Thymus (tissue), 14 donors: ENCODE measurements at places on chromosomes 12 and 14. TPM values are rescaled to one million over a fixed set of nuclear protein-coding genes. Genes with fewer than 3 reads are reported as not detected.
A peak's percentile ranks its signal among the peaks of the same experiment; 100 is the strongest.

Gene CCDC197
- total RNA-seq: not detected

Gene RFLNA
- 0.33 TPM for total RNA-seq

Gene TMBIM4
- total RNA-seq: 88.7 TPM

Gene LRFN5
- 0.90 TPM for total RNA-seq

Gene KRT3
- 0.14 TPM for total RNA-seq

Gene NGB
- total RNA-seq: 0.14 TPM

Gene VSX2
- 0.05 TPM for total RNA-seq

Gene RPL10L
- not detected for total RNA-seq

Gene LRP1-AS
- total RNA-seq: not detected

Gene CARMIL3
- 0.52 TPM for total RNA-seq

- H3K27ac ChIP-seq: no peak overlapping the region
- DNase-seq: no peak
- no peak overlapping the region for H3K4me3 ChIP-seq
- H3K4me1 ChIP-seq: peaks cover 8% of the 10 kb centered on the region
- H3K27me3 ChIP-seq: no peaks in the 10 kb centered on the region
Observed at GRCh38 chr14:65260786-65261185, 151.7 kb upstream of the FUT8 start.

DNA sequence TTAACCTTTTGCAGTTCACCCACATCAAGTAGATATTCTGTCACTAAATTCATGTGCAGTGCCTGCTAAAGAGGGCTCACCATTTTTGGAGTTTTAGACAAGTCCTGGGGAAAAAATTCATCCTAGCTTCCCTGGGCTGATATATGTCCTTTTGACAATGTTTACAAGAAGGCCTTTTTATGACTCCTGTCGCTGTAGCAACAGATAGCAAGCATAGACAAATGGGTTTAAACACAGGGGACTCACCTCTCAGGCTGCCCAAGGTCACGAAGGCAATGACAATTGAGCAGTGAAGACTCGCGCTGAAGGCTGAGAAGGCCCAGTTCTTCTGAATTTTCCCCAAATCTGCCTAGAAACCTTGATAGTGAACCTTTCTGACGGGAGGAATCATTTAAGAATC lies 150.7 kb upstream of the CPM start:
- no peak overlapping the region for H3K27ac ChIP-seq
- no peaks in the 10 kb centered on the region for H3K4me1 ChIP-seq
- H3K27me3 ChIP-seq: no peaks in the 10 kb centered on the region

GRCh38 chr12:78494911-78495310 lies 369.7 kb upstream of the SYT1 start:
- H3K4me1 ChIP-seq: no peaks in the 10 kb centered on the region
- H3K36me3 ChIP-seq: no peaks in the 10 kb centered on the region
- H3K27ac ChIP-seq: no peak overlapping the region
- no peak for DNase-seq

DNA sequence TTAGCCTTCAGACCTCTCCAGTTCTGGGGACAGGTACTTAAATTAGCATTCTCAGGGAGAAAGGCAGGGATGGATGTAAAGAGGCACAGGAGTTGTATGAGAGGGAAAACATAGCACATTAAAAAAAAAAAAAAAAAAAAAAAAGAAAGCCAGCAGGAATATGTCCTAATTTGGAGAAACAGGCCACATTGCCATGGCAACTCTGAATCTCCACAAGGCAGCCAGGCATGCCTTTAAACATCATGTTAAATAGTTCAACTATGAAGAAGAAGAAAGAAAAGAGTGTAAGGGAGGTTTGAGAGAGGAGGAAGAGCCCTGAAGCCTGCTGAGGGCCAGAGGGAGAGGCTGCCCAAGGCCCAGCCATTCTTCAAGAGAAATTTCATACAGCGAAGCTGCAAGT lies 145.8 kb downstream of the GRIN2B start:
- no peak for DNase-seq
- H3K4me1 ChIP-seq: no peaks in the 10 kb centered on the region
- H3K27me3 ChIP-seq: no peaks in the 10 kb centered on the region
- H3K4me3 ChIP-seq: no peak overlapping the region

- no peaks in the 10 kb centered on the region for H3K36me3 ChIP-seq
- no peak overlapping the region for H3K27ac ChIP-seq
- DNase-seq: no peak
- no peak overlapping the region for H3K4me3 ChIP-seq
- H3K27me3 ChIP-seq: no peaks in the 10 kb centered on the region
Observed at GRCh38 chr14:28608443-28608842, 158.1 kb upstream of the FOXG1 start.

GRCh38 chr12:72035625-72036024 lies 97.0 kb downstream of the TPH2 start:
- DNase-seq: no peak
- H3K36me3 ChIP-seq: no peaks in the 10 kb centered on the region
- no peak overlapping the region for H3K27ac ChIP-seq
- no peaks in the 10 kb centered on the region for H3K27me3 ChIP-seq
- no peak overlapping the region for H3K4me3 ChIP-seq

DNA sequence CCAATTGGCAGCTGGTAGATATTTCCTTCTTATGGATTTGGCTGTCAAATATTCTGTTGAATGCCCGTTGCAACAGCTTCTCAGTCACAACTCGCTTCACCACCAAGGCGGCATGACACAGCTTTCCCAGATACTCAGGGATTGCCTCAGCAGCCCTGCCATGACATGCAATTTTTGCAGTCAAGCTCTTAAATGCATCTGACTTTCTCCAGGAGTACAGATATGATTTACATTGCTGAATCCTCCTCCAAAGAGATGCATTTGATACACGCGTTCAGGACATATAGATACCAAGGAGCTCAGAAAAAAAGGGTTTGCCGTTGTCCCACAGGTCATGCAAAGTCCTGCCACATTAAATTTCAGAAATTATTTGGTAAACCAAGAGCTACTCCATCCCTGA lies 6.5 kb downstream of the KRT5 start:
- no peak for DNase-seq
- no peaks in the 10 kb centered on the region for H3K27me3 ChIP-seq
- no peak overlapping the region for H3K4me3 ChIP-seq
- no peaks in the 10 kb centered on the region for H3K4me1 ChIP-seq

GRCh38 chr12:111084158-111084557 lies 163.8 kb upstream of the MYL2 start:
- H3K4me1 ChIP-seq: no peaks in the 10 kb centered on the region
- no peak overlapping the region for H3K4me3 ChIP-seq
- no peaks in the 10 kb centered on the region for H3K36me3 ChIP-seq
- H3K27me3 ChIP-seq: no peaks in the 10 kb centered on the region
- H3K27ac ChIP-seq: no peak overlapping the region

DNA sequence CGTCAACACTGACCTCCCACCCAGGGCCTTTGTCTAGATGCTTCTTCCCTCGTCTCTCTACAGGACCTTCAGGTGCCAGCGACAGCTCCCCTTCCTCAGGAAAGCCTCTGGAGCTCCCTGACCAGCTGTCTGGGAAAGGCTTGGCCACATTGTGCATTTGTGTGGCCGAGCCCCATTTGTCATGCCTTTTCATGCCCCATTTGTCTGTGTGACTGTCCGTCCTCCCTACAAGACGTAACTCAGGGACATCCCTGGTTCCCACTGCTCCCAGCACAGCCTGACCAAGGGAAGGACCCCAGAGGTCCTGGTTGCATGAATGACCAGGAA lies 23.8 kb downstream of the ZFYVE21 start:
- no peak overlapping the region for H3K27ac ChIP-seq
- no peaks in the 10 kb centered on the region for H3K27me3 ChIP-seq
- no peaks in the 10 kb centered on the region for H3K4me1 ChIP-seq
- DNase-seq: no peak

- H3K27ac ChIP-seq: peak overlapping the region; percentile 87
- no peaks in the 10 kb centered on the region for H3K27me3 ChIP-seq
- H3K4me1 ChIP-seq: peaks cover 87% of the 10 kb centered on the region
- H3K36me3 ChIP-seq: no peaks in the 10 kb centered on the region
- no peak overlapping the region for H3K4me3 ChIP-seq
Observed at GRCh38 chr14:73755434-73756014, 41.3 kb upstream of the PNMA1 start.

DNA sequence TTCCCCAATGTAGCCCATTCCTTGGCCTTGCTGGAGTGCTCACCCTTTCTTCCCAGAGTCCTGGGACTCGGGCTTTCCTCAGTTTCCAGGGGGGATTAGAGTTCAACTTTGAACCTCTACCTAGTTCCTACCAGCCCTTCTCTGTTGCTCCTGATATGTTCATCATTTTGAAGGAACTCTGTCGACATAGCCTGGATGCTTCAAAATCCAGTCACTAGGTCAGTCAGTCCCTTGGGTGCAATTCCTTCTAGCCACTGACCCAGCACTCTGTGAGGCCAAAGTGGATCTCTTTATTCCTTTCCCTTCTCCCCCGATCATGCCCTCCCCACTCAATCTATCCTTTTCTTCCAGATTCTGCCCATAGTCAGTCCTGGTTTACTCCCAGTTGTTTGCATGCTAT lies 72.3 kb upstream of the TMCC3 start:
- H3K36me3 ChIP-seq: no peaks in the 10 kb centered on the region
- H3K4me3 ChIP-seq: no peak overlapping the region
- H3K27ac ChIP-seq: no peak overlapping the region
- H3K4me1 ChIP-seq: no peaks in the 10 kb centered on the region
- H3K27me3 ChIP-seq: no peaks in the 10 kb centered on the region
- DNase-seq: no peak

DNA sequence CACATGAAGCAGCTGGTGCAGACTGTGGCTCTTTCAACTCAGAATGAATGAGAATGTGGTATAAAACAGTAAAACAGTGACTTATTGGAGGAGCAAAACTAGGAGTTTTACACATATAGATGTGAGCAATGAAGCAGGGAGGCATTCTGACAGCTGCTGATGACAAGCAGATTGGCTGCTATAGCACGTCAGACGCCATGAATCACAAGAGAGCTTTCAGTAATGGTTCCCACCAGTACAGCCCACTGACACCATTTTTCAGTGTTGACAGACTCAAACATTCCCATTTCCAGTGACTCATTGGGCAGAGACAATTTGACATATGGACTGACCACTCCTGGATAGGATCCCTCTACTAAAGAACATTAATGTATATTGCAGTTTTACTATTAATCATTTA lies 24.6 kb upstream of the FSCB start:
- H3K36me3 ChIP-seq: no peaks in the 10 kb centered on the region
- no peaks in the 10 kb centered on the region for H3K4me1 ChIP-seq
- DNase-seq: no peak
- H3K4me3 ChIP-seq: no peak overlapping the region
- H3K27ac ChIP-seq: no peak overlapping the region
- no peaks in the 10 kb centered on the region for H3K27me3 ChIP-seq

DNA sequence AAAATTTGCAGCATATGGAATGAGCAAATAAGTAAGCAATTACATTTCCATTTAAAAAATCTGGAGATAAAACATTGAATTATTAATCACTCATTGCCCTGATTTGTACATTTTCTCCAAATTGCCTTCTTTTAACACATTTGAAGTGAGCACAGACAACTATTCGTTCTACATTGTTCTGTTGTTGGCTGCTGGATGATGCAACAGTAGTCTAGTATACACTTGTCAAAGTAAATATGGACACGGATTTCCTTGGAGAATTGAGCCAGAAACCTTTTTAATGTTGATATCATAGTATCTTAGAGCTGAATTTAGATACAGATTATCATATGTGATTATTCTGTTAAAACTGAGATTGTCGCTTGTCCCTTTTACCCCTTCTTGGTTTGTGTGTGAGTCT lies 188.2 kb downstream of the FUT8 start:
- no peaks in the 10 kb centered on the region for H3K36me3 ChIP-seq
- DNase-seq: no peak
- H3K4me1 ChIP-seq: no peaks in the 10 kb centered on the region
- H3K27me3 ChIP-seq: no peaks in the 10 kb centered on the region

- DNase-seq: no peak
- peaks cover 6% of the 10 kb centered on the region for H3K4me1 ChIP-seq
- H3K4me3 ChIP-seq: no peak overlapping the region
- no peaks in the 10 kb centered on the region for H3K36me3 ChIP-seq
- peak overlapping the region; percentile 68 for H3K27ac ChIP-seq
- H3K27me3 ChIP-seq: peaks cover 40% of the 10 kb centered on the region
Observed at GRCh38 chr12:53048780-53049401, 974 bp upstream of the TNS2 start.

GRCh38 chr12:117749431-117749830 lies 219.4 kb downstream of the KSR2 start:
- DNase-seq: no peak
- H3K4me3 ChIP-seq: no peak overlapping the region
- no peaks in the 10 kb centered on the region for H3K4me1 ChIP-seq
- no peaks in the 10 kb centered on the region for H3K36me3 ChIP-seq
- H3K27ac ChIP-seq: no peak overlapping the region
- no peaks in the 10 kb centered on the region for H3K27me3 ChIP-seq

DNA sequence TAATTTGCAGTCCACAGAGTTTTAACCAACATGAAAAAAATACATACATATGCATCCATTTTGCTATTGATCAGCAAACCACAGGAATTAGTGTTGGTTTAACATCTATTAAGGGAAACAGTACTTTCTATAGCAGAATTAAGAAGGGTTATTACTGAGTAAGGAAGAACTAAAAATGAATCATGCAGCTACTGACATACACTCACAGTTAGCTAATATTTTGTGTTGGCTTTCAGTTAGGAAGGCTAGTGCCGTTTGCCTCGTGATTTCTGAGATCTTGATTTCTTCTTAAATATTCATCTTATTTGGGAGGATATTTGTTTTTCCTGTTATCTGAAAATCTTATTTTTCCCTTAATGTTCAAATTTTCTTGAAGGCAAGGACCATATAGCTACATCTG lies 423.4 kb downstream of the NOVA1 start:
- H3K4me1 ChIP-seq: no peaks in the 10 kb centered on the region
- H3K36me3 ChIP-seq: no peaks in the 10 kb centered on the region
- no peak for DNase-seq
- no peak overlapping the region for H3K27ac ChIP-seq

DNA sequence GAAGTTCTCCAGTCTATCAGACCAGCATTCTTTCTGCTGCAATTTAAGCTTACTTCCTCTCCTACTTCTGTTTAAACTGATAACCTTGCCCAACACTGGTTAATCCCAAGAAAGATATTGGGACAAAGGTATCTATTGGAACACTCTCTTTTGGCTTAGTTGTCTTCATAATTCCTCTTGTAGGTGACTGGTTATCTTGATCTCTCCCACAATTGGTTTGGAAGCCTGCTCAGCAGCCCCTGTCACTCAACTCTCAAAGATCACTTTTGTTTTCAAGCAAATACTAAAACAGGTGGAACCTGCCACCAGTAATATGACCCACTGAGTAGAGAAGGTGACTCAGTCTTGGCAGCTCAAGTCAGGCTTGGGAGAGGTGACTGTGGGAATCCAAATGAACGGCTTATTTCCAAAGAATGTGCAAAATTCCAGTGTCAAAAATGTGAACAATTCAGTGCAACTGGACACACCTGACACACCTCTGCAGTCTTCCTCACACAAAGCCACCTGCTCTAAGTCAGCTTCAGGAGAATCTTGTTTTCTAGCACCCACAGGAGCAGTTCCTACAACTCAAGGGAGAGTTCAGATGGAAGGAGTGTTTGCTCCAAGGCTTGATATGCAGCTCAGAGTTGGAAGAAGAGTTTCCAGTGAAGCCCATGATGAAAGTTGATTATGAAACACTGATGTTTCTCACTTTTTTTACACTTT lies 83.2 kb upstream of the SLC38A2 start:
- peaks cover 25% of the 10 kb centered on the region for H3K4me1 ChIP-seq
- no peak overlapping the region for H3K27ac ChIP-seq
- DNase-seq: no peak
- H3K4me3 ChIP-seq: no peak overlapping the region
